H54 (cell line): ENCODE measurements at places on chromosomes 5 and 9.

GRCh38 chr9:36134761-36135505, 1.6 kb upstream of the GLIPR2 start:
- DNase-seq, result no peak

- DNase-seq, result no peak
These were observed 598.8 kb upstream of the BRINP1 start for GRCh38 chr9:119967867-119968535.

DNA sequence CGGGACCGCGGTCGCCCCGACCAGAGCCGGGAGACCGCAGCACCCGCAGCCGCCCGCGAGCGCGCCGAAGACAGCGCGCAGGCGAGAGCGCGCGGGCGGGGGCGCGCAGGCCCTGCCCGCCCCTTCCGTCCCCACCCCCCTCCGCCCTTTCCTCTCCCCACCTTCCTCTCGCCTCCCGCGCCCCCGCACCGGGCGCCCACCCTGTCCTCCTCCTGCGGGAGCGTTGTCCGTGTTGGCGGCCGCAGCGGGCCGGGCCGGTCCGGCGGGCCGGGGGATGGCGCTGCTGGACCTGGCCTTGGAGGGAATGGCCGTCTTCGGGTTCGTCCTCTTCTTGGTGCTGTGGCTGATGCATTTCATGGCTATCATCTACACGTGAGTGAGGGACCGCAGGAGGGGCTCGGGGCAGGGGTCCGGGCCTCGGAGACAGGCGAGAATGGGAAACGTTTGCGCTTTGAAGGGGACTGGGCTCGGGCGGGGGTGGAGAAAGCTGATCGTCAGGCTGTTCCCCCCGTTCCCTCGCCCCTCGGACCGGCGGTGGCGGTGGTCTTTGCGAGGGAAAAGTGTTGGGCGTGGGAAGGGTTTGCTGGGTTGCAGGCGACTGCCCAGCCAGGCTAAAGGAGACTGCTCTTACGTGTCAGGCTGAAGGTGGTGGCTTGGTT, 457 bp downstream of the UGCG start:
- DNase-seq, result no peak

DNA sequence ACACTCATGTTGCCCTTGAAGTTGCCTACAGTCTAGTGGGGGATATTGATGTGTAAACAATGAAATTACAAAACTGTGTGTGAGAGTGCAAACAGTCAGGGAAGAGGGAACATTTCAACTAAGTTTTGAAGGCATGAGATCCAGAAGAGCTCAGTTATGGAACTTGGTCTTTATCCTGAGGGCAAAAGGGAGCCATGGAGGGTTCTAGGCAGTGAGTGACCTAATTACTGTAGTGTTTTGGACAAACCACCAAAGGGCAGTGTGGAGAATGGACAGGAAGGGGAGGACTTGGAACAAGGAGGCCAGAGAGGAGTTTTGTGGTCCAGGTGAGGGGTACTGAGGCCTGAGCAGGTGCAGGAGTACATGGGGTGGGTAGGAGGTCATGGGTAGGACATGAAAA, 143.7 kb upstream of the SMIM23 start:
- DNase-seq, result no peak

- DNase-seq, result peak; percentile 28
These were observed 117.2 kb downstream of the INVS start for GRCh38 chr9:100216178-100216787.

DNA sequence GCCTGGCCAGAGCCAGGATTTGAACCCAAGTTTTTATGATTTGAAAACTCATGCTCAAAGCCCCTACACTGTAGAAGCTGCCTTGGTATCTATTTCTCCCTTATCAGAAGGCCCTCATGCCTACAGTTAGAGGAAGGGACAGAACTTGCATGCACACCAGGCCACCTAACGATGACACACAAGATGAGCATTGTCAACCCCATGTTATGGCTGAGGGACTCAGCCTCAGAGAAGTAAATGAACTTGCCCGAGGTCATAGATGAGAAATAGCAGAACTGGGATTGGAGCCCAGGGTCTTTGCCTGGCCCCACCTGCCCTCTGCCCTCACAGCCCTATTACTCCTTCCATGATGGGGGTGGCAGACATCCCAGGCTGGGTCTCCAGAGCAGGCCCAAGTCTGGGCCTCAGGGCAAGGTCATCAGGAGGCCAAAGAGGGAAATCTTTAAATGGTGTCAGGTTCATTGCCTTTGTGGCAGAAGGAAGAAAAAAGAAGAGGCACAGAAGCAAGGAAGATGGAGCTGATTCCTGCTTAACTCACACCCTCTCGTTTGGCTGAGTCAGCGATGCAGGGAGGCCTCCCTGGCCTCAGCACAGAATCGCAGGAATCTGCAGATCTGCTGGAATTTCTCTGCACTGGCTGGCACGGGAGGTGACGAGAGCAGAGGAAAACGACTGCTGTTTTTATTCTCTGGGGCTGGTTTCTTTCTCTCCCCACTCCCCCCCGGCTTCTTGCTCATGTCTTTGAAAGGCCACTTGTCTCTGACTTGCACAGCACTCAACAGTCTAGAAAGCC, 20.6 kb upstream of the CRB2 start:
- DNase-seq, result peak; percentile 85

GRCh38 chr5:92019376-92019990, 636.4 kb upstream of the ARRDC3 start:
- no peak for DNase-seq

DNA sequence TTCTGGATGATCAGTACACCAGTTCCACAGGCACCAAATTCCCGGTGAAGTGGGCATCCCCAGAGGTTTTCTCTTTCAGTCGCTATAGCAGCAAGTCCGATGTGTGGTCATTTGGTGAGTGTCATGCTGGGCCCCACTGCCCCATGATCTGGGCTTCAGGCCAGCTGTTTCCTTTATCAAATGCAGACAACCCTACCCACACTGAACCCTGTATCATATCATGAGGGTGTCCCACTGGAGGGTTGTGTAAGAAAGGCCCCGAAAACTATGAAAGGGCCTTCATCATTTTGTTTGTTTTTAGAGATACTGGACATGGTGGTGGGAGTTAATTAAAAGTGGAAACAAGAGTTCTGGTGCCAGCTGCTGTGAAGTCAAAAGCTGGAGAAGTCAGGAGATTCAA, 20.0 kb upstream of the CYFIP2 start:
- no peak for DNase-seq

DNA sequence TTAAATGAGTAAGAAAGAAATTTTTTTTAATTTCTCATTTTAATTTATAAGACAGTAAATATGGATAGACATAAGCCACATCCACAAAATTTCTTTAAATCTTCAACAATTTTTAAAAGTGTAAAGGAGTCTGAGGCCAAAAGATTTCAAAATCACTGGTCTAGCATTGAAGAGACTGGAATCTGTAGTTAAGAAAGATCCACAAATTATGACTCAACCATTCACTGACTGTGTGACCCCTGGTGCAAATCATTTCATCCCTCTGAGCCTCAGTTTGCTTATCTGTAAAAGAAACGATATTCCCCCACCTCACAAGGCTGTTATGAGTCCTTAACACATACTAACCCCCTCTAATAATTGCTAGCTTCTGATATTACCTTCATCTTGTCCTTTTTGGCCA, 98.5 kb downstream of the EBF1 start:
- DNase-seq, result no peak

DNA sequence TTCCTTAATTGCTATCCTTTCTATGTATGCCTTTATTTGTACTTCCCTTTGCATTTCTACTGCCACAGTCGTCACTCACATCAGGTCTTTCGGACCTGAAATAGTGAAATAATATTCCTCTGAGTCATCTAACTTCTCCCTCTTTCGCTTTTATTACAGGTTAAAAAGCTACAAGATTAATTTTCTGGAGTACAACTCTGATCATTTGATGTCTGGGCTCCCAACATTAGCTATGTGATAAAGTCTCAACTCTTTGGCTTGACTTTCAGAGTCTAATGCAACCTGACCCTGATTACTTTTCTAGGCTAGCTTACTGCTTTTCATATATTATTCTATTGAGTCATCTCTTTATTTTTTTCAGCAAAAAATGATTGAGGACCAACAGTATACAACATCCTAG, 638.8 kb upstream of the WWC1 start:
- DNase-seq, result no peak

GRCh38 chr9:34378376-34379060, 1.8 kb upstream of the MYORG start:
- no peak for DNase-seq

- no peak for DNase-seq
These were observed 1581.0 kb downstream of the MAT2B start for GRCh38 chr5:165086465-165086864.

GRCh38 chr5:24401773-24402172, 243.0 kb downstream of the CDH10 start:
- no peak for DNase-seq

DNA sequence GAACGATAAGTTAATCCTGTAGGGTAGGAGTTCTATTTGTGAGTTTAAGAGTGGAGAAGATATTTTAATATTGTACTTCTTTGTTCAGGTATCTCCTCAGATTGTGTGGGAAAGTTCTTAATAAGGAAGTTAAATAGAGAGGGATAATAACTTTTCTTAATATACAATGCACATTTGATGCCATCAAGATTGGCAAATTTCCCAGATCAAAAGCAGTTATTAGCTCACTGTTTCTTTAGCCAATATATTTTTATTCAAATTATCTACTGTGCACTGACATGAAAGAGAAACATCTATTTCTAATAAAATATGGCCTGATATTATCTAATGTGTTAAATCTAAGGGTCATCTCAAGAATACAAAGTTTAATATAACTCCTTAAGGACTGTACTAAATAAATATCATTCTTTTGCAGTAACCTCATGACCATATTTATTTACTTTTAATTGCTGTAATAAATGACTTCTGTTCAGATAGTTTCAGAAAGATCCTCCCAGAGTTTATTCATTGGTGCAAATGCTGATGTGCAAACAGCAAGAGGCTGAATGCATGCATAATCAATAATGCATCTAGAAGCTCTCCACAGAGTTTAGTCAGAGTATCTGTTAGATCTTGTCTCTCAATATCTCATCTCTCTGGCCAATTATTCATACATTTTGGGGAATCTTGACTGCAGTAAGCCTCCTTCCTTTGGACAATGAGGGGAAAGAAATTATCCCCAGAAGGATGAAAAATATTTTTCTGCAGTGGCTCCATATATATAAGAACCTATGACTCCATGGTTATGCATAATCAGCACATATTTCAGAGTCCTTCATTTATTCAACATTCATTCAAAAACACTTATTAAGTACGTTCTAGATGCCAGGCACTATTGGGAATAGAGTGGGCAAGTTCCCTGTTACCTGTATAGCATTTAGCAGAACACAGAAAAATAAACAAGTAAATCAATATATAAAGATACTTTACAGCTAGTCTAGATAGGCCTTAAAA, 85.3 kb downstream of the SPATA31D1 start:
- DNase-seq, result no peak

DNA sequence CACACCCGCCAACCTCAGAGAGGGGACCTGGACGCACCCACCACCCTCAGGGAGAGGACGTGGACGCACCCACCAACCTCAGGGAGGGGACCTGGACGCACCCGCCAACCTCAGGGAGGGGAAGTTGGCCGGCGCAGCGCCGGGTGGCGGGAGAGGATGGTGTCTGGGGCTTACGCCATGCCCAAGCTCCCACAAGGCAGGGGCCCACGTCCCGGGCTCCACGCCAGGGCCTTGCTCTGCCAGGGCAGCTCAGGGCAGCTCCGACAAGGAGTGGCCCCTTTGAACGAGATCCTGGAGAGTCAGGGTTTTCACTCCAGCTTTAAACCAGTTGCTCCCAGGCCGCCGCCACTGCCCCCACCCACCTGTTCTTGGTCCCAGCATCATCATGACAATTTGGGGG, 32.2 kb upstream of the SLC12A7 start:
- DNase-seq, result no peak

DNA sequence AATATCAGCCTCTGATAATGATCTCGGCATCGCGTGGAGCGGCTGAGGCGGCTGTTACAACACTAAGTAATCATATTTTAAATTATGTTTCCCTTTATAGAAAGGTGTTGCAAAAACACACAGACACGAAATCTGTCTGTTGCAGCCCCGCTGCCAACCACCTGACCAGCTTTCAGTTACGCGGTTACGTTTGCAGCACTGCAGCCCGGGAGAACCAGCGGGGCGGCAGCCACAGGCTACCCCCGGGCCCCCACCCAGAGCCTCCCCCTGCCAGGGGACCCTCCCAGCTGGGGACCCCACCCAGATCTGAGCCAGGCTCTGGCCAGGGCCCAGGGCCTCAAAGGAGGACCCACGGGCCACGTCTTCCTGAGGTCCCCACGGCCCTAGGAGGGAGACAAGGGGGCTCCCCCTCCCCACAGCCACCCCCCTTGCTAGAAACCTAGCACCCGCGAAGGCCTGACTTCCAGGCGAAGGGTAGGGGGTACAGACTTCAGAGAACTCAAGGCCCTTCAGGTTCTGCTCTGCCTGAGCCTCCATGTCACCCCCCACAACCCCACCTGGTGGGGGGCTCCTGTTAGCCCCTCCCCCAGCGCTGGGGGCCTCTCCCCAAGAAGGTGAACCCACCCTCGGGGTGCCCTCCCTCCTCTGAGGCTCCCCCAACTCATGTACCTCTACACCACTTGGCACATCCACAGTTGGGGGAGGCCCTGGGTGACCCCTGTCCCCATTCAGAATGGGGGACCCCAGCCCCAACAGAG, 6.0 kb downstream of the NACC2 start:
- DNase-seq, result no peak

DNA sequence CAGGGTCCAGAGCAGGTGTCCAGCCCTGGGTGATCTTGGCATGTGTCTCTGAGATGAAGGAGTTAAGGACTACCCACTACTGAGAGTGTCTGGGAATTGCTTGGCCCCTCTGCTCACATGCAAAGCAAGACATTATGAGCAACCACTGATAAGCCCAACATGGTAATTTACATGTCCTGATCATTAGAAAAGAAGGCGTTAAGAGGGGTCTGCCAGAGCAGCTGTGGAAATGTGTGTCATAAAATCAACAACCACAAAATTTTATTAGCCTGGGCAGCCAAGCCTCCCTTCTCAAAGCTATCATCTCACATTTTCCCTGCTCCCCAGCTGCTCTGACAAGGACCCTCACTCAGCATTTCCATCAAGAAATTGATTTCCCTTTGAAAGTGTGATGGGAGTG, 351.0 kb downstream of the SPOCK1 start:
- no peak for DNase-seq

- DNase-seq, result no peak
These were observed 69.1 kb downstream of the ABCA1 start for GRCh38 chr9:104858846-104859245.

- DNase-seq, result peak; percentile 94
These were observed 115.7 kb upstream of the MSX2 start for GRCh38 chr5:174608631-174609097.
